NCI-H2081 (cell line): ENCODE measurements at places on chromosomes 12 and 14.
A peak's percentile ranks its signal among the peaks of the same experiment; 100 is the strongest.

- no peak for DNase-seq
These were observed 257.0 kb downstream of the ADGRD1 start for GRCh38 chr12:131210506-131211339.

DNA sequence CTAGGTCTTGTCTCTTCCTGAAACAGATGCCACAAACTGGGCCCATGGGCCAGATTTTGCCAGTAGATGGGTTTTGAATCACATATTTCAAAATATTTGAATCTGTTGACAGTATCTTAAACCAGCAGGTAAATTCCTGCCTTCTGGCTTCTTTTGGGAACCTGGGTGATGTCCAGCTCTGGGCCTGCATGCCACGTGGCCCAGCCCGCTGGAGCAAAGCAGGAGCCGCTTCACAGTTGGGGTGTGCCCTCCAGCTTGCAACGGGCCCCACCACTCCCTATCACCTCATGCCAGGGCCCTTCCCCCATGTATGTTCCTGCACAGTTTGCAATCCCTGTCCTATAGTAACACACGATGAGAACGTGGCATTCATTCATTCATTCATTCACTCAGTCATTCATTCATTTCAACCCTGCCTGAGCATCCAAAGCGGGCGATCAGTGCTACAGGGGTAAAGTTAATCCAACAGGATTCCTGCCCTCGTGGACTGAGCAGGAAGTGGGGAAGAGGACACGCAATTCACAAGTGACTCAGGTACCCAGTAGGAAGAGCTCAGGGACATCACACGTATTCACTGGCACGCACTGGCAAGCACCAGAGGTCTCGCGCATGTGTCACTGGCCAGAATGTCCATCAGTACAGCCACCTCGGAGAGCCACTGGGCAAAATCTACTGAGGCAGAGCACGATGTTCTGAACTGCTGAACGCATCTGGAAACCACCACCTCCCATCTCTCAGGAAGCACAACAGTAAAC lies 27.8 kb downstream of the SCARB1 start:
- no peak for DNase-seq

GRCh38 chr12:19998411-19998810 lies 369.9 kb upstream of the PDE3A start:
- DNase-seq = no peak

GRCh38 chr14:36784541-36784940 lies 122.9 kb downstream of the PAX9 start:
- no peak for DNase-seq

GRCh38 chr12:15534322-15534721 lies 212.0 kb downstream of the PTPRO start:
- no peak for DNase-seq

DNA sequence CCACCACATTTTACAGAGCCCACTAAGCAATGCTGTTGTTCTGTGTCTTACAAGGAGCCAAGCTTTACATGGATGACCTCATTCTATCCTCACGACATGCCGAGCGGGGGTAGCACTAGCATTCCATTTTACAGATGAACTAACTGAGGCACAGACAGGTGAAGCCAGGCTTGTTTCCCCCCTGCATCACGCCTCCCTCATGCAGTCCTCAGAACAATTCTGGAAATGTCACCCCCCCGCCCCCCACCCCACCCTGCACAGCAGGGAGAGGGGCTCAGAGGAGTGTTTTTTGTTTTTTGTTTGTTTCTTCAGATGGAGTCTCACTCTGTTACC lies 1.5 kb downstream of the SLC8B1 start:
- no peak for DNase-seq

GRCh38 chr14:75399843-75400775 lies 27.7 kb upstream of the JDP2 start:
- DNase-seq = peak; percentile 98

GRCh38 chr14:24710403-24711112 lies 76.6 kb upstream of the GZMB start:
- peak; percentile 61 for DNase-seq

GRCh38 chr14:89672636-89673511 lies 255.8 kb upstream of the FOXN3 start:
- no peak for DNase-seq

- peak; percentile 74 for DNase-seq
These were observed 32.5 kb downstream of the MMP17 start for GRCh38 chr12:131860472-131861260.

DNA sequence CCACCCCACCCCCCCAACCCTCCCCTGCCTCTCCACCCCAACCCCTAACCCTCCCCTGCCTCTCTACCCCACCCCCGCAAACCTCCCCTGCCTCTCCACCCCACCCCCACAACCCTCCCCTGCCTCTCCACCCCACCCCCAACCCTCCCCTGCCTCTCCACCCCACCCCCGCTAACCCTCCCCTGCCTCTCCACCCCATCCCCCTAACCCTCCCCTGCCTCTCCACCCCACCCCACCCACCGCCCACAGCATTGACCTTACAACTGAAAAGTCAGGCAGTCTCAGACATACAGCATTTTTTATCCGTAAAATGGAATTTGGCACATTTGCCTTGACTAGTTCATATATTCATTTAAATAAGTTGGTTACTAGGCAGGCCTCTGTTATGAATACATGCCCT lies 38.6 kb upstream of the ACTN1 start:
- no peak for DNase-seq

DNA sequence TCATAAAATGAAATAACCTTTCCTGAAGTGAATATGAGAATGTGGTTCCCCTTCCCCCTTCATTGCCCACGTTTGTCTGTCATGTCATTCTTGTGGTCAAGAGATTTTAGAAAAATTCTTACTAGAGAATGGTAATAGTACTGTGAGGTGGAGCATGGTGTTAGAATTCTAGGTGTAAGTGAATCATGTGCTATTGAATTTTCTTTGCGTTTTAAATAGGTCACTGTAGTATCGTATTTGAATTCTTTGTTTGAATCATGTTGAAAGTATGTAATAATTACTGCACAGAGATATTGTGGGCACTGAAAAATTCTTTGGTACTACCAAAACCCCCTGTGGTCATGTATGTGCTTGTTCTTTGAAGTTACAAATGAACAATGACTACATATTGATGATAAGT lies 49.9 kb downstream of the FUT8 start:
- no peak for DNase-seq

GRCh38 chr12:22728987-22729386 lies 104.0 kb downstream of the ETNK1 start:
- DNase-seq = no peak

DNA sequence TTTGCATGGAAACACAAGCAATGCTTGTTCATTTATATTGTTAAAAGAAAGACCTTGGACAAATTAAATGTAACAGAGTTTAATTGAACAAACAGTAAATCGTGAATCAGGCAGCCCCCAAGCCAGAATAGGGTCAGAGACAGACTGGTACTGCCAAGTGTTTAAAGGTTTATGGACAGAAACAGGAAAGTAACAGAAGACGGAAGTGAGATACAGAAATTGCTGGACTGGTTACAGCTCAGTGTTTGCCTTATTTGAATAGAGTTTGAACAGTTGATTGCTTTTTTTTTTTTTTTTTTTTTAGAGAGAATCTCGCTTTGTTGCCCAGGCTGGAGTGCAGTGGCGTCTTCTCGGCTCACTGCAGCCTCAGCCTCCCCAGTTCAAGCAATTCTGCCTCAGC lies 50.3 kb downstream of the DAO start:
- DNase-seq = no peak

- no peak for DNase-seq
These were observed 207.5 kb downstream of the SPTSSA start for GRCh38 chr14:34254571-34254970.

GRCh38 chr14:92323011-92323915 lies at the start of gene SLC24A4:
SLC24A4 (plus strand) TSS chr14:92323165; CDS start chr14:92323831, 666 bp downstream.
- no peak for DNase-seq

DNA sequence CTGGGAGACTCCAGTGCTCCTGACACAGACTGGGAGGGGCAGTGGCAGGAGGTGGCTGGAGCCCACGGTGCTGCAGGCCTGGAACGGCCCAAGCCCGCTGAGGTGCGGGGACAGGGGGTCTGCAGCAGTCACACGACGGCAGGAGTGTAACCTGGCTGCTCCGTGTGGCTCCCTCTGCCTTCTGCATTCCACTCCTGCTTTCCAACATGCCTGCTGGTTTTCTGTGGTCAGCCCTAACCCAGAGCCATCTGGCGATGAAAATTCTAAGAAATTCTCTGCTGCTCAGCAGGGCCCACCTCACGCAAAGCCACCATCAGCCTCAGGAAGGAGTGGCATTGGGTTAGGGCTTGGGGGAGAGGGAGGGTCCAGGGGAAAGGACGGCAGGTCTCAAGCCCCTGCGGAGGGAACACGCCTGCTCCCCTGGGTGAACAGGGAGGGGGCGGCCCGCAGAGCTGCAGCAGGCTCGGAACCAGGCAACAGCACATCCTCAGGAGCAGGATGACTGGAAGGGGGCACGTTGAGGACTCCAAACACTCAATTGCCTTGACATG lies 5.0 kb upstream of the FBRSL1 start:
- DNase-seq = no peak

DNA sequence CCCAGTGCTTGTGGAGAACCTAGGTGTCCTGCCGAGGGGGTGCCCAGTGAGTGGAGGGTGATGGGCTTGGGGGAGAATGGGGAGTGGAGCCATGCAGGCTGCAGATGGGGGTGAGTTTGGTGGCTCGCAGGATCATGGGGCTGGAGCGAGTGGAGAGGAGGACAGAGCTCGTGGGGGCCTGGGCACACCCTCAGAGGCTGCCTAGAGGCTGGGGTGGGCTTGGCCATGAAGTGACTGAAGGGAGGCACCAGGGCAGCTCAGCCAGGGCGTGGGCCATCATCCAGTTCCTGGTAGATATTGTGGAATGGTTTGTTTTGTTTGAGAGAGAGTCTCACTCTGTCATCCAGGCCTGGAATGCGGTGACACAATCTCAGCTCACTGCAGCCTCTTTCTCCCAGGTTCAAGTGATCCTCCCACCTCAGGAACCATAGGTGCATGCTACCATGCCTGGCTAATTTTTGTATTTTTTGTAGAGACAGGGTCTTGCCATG lies 43.4 kb upstream of the AMN start:
- DNase-seq = no peak

DNA sequence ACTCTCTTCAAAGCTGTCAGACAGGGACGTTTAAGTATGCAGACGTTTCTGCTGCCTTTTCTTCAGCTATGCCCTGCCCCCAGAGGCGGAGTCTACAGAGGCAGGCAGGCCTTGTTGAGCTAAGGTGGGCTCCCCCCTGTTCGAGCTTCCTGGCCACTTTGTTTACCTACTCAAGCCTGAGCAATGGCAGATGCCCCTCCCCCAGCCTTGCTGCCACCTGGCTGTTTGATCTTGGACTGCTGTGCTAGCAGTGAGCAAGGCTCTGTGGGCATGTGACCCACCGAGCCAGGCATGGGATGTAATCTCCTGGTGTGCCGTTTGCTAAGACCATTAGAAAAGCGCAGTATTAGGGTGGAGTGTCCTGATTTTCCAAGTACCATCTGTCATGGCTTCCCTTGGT lies 900.4 kb upstream of the MDGA2 start:
- peak; percentile 15 for DNase-seq

GRCh38 chr14:40204441-40205175 lies 772.4 kb upstream of the FBXO33 start:
- no peak for DNase-seq

GRCh38 chr12:119447126-119447525 lies 112.6 kb downstream of the CCDC60 start:
- no peak for DNase-seq

DNA sequence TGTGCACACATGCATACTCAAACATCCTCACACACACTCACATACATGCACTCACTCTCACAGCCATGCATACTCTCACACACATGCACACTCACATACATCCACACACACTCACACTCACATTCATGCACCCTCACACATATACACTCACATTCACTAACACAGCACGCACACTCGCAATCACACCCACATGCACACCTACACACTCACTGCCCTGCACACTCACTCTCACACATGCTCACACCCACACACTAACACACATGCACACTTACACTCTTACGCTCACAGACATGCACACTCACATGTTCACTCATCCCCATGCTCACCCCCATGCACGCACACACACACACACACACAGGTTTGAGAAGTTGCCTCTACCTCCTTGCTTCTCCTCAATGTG lies 63.2 kb upstream of the SFSWAP start:
- DNase-seq = no peak

DNA sequence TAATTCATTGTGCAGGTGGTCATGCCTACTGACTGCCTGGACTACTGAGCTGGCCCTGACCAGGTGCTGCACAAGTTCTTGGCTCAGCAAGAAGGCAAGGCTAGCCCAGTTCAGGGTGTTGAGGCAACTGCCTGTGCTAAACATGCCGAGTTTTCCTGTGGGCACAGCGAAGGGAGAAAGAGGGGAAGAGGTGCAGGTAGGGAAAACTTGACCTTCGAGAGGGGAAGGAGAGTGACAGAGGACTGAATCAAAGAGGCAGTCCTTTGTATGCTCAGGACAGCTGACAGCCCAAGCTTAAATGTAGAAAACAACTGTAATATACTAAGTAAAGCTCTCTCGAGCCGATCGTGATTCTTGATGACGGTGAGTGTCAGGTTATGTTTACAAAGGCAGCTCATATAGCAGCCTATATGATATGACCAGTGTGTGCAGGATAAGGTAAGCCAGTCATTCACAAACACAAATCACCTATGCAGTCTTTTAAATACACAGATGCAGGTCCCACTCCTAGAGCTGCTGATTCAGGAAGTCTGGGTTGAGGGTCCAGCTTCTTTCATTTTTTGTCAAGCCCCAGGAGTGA lies 2.6 kb downstream of the IRAK3 start:
- peak; percentile 61 for DNase-seq

GRCh38 chr12:84661786-84662185 lies 250.8 kb downstream of the SLC6A15 start:
- no peak for DNase-seq

- DNase-seq = peak; percentile 17
These were observed 1.6 kb upstream of the ACOT6 start for GRCh38 chr14:73610687-73611086.

DNA sequence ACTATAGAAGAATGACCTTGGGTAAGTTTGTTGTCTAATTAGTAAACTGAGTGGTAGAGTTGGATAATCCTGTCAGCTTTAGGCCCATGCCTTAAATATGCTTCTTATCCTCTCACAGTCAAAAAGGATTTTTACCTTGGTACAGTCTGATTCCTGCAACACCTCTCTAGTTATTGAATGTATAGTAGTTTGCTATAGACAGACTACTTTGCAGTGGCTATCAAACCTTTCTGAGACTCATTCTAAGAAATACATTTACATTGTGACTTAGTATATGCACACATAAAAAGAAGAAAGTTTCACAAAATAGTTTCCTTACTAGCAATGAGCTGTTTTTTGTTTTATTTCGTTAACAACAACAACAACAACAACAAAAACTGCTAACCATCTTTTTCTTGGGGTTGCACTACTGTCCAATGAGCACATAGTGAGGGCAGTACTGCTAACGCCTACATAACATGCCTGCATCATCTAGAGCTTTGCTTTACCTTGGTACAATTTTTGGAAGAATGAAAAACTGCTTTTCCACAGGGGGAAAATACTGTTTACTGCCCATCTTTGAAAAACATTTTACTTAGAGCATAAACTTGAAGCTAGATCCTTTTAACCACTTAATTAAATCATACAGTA lies 28.5 kb downstream of the WNK1 start:
- DNase-seq = no peak

GRCh38 chr14:102591372-102591943 lies 991 bp upstream of the RCOR1 start:
- DNase-seq = peak; percentile 51
